ENCODE measurements at places on chromosomes 2 and 18.

- no peak for DNase-seq
These were observed 1.7 kb upstream of the NEURL3 start for GRCh38 chr2:96506907-96507240.

DNA sequence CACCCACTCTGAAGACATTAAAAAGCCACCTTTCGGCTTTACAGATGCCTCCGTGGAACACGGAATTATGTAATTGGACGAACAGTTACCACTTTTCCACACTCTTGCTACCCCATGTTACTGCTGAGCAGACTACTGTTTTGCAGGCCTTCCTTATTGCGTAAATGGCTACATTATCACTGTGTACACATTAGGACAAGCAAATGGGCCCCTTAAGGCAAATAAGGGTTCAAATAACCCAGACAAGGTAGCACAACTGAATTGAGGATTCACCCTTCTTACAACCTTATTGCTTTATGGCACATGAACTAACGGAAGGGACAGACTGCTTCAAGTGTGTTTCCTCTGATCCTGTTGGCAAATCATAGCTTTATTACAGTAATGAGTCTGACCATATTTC lies 832.2 kb upstream of the FANCL start:
- DNase-seq = no peak

DNA sequence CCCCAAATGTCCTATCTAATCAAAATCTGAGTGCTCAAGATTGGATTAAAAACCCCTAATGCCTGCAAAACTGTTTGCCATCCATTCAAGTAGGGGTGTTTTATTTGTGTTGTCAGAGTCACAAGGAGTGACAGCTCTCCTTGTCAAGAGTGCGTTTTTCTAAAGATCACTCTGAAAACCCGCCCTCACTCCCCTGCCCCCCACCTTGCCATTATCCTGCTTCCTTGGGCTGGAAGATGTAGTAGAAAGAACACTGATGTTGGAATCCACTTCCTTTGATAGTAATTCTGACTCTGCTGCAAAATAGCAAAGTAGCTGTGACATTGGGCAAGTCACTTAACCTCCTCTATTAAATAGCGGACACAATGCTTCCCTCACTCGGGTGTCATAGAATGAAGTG lies 155.6 kb downstream of the TSN start:
- DNase-seq = no peak

DNA sequence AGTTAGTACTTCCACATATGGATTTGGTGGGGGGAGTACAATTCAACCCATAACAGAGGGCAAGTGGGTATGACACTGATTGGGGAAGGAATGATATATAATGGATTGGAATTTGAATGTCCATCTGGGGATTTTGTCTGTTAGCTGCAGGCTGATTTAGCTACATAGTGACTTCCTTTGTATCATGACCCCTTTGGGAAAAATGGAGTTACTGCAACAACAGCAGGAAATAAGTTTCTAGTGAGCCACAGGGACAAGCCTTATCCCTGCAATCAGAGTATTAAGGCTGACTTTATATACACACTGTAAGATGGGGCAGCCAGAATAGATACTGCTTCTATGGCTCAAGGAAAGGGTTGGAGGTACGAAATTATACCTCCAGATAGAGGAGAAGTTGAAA lies 404.4 kb upstream of the MEIS1 start:
- DNase-seq = peak; percentile 8

DNA sequence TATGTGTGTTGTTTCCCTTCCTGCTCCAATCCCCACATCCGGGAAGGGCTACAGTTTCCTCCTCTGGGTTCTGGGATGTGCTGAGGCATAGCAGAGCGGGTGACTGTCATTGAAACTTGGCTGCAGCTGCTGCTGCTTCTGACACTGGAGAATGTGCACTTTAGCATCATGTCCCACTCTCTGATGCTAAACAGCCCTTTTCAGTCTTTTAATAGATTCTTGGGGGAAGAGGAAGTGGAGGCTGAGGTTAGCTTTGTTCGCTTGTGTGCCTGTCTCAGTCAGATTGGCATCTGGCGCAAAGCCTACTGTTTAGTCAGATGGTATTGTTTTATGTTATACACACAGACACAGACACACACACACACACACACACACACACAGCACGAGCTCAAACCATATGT lies 136.5 kb upstream of the RND3 start:
- DNase-seq = no peak
